ENCODE measurements at places on chromosomes 12 and 14. TPM values are rescaled to one million over a fixed set of nuclear protein-coding genes. Genes with fewer than 3 reads are reported as not detected.
A peak's percentile ranks its signal among the peaks of the same experiment; 100 is the strongest.

- DNase-seq: peak; percentile 22
Observed at GRCh38 chr14:68248481-68249255, 429.1 kb downstream of the RAD51B start.

GRCh38 chr12:108495054-108495453 is 20.0 kb upstream of the FICD start:
- DNase-seq: no peak

The TMEM132D gene
- 0.26 TPM for total RNA-seq

DNA sequence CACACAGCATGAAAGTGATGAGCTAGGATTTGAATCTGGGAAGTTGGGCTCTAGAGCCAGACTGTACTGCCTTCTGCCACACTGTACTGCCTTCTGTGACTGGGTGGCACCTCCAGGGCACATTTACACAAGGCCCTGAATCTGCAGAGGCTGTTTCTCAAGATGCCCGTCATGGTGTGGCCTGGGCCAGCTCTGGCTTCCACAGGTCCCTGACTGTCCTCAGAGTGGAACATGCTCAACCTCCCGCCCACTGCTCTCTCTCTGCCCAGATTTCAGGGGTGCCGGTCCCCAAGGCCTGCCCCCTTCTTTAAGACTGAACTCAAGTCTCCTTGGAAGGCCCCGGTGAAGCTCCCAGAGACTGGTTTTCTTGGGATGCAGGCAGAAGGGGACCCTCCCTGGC is 50.2 kb downstream of the C14orf132 start:
- DNase-seq: no peak

GRCh38 chr14:21255385-21256101 is 13.7 kb downstream of the HNRNPC start:
- DNase-seq: no peak

The FGD4 gene
- 54.4 TPM for total RNA-seq

- peak; percentile 12 for DNase-seq
Observed at GRCh38 chr12:121376754-121377697, 22.9 kb upstream of the RNF34 start.

GRCh38 chr14:93976477-93977057 is at the start of gene ASB2:
Gene ASB2, minus strand, starts transcription at chr14:93976570. Its CDS starts 12,031 bp downstream, at chr14:93964539.
- DNase-seq: no peak

- DNase-seq: no peak
Observed at GRCh38 chr14:89303456-89304435, 113.3 kb downstream of the FOXN3 start.

DNA sequence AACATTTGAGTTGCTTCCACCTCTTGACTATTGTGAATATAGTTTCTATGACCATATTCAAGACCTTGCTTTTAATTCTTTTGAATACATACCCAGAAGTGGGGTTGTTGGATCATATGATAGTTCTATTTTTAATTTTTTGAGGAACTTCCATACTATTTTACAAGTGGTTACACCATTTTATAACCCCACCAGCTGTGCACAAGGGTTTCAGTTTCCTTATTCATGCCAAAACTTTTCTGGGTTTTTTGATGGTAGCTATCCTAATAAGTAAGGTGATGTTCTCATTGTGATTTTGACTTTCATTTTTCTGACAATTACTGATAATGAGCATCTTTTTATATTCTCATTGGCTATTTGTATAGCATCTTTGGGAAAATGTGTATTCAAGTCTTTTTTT is 109.4 kb upstream of the GARIN2 start:
- DNase-seq: no peak

- no peak for DNase-seq
Observed at GRCh38 chr12:86456241-86456640, 200.1 kb upstream of the MGAT4C start.

The CMA1 gene
- not detected for total RNA-seq

- peak; percentile 95 for DNase-seq
Observed at GRCh38 chr14:103500148-103500990, 22.3 kb downstream of the CKB start.

The CLEC2A gene
- total RNA-seq: not detected

DNA sequence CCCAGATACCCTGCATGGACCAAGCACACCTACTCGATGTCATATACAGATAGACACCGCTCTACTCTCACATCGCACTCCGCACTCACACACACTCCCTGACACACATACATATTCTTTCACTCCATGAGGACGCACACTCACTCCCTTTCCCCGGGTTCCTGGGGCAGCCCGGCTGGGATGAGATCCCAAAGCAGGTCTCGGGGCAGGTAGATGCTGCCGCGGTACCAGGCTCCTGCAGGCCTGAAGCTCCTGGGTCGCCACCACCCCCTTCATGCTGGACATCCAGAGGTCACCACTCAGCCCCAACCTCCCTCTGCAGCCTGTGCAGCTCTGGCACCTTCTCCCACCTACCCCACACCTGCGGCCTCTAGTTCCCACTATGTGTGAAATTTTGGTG is 2.3 kb downstream of the C1QL4 start:
- no peak for DNase-seq

GRCh38 chr12:622416-622815 is 40.8 kb downstream of the NINJ2 start:
- no peak for DNase-seq

- DNase-seq: peak; percentile 80
Observed at GRCh38 chr14:83006121-83006670, 1472.5 kb upstream of the SEL1L start.

Data from body of pancreas (tissue), 4 donors.